ENCODE measurements at places on chromosomes 1 and 21.

- no peak for DNase-seq
Observed at GRCh38 chr1:79059341-79059740, 52.8 kb upstream of the ADGRL4 start.

DNA sequence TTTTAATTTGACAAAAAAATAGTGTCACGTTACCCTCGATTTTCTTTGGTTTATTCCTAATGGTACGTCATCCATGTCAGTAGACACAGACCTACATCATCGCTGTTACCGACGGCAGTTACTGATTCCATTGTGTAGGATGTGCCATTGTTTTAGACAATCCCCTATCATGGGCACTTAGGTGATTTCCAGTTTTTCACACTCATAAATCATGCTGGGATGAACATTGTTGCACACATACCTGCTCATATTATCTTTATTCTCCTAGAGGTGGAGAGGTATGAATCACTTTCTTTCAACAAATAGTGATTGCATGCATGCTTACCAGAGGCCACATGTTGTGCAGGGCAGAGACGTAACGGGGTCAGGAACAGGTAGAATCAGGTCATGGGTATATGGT lies 79.7 kb upstream of the EFHD2 start:
- DNase-seq = no peak

DNA sequence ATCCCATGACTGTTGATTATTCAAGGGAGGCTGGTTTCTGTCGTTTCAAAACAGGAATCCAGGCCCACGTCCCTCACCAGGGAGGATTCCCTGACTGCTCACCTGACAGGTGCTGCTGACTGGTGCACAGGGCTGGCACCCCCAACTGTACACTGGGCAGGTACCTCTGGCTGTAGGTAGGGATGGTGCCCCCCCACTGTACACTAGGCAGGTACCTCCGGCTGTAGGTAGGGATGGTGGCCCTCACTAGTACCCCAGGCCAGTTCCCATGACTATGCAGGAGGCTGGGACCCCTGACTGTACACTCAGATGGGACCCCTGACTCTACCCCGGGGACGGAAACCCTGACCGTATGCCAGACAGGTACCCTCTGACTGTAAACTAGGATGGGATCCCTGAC lies 33.6 kb upstream of the PDE9A start:
- no peak for DNase-seq

GRCh38 chr1:184514447-184514846 lies 127.6 kb downstream of the C1orf21 start:
- no peak for DNase-seq

DNA sequence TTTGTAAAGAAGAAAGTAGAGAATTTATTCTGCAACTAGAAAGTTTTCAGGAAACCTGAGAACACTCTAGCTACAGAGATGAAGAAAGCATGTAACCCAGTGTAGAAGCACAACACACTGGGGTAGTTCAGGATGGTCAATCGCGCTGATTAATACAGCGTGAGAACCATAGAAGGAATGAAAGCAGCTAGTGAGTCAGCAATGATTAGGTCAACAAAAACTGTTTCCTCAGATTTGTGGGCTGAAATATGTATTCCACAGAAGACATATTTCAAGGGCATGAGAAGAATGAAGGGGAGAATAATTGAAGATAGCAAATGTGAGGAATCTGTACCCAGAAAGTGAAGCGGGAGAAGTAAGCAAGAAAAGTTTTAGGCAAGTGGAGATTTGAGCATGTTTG lies 97.8 kb upstream of the ADGRL2 start:
- DNase-seq = peak; percentile 44

DNA sequence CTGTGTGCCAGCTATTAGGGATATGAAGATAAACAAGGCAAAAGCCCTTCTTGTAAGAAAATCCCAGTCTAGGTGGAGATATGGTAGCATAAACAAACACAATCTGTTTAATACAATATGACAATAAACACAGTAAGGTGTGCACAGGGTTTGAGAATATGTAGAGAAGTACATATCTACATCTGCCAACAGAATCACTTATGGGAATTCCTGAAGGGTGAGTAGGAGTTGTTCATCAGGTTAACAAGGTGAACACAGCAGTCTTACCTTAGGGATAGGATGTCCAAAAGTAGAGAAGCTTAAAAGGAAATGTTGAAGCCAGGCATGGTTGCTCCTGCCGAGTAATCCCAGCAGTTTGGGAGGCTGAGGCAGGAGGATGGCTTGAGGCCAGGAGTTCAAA lies 57.7 kb upstream of the LRRC7 start:
- no peak for DNase-seq

GRCh38 chr1:80893115-80893514 lies 907.6 kb upstream of the ADGRL2 start:
- DNase-seq = no peak

DNA sequence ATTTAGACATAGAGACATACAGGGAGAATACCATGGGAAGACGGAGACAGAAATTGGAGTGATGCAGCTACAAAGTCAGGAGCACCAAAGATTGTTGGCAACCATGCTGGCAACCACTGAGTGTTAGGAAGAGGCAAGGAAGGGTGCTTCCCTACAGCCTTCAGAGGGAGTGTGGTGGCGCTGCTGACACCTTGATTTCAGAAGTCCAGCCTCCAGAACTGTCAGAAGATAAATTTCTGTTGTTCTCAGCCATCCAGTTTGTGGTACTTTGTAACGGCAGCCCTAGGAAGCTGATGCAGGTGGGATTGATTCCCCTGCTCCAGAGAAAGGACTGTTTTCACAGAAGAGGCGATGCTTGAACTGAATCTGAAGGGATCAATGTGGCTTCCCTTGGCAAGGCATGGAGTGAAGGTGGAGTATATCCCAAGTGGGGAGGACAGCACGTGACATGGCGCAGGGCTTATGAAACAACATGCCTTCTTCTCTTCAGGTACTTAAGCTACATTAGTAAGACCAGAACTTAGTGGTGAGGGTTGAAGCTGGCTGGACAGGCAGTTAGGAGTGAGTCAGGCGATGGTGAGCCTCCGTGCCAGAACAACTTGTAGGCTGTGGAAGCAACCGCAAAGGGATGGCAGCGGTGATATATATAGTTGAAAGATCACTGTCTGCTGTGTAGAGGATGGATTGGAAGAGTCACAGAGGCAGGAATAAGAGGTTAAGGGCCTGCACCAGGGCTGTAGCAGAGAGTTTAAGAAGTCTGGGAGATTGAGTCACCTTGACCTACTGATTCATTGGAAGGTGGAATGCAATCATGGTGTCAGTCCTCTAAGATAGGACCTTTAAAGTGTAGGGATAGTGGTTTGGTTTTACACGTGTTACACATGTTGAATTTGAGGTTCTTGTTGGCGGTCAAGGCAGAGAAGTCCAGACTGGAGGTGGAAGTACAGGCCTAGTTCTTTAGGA lies 2.1 kb downstream of the LEPR start:
- DNase-seq = no peak

GRCh38 chr1:81553503-81553902 lies 247.2 kb upstream of the ADGRL2 start:
- no peak for DNase-seq
